ENCODE measurements at places on chromosomes 7 and 10.

- DNase-seq: no peak
These were observed 228.0 kb downstream of the TWIST1 start for GRCh38 chr7:18889436-18889835.

DNA sequence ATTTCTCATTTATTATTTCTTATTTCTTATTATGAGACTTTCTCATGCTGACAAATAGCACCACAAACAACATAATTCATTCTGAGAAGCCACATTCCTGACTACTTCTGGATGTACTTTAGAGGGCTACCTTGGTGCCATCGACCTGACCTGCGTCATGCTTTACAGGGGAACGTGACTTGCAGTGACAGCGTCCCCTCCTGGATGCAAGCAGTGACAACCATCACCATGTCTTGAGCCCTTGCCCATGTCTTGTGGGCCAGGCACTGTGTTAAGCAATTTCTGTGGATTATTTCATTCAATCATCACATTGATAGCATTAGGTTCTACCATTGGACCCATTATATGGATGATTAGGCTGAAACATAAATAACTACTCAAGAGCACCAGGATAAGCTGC, 137.0 kb downstream of the ANK3 start:
- no peak for DNase-seq

- no peak for DNase-seq
These were observed 330.8 kb downstream of the PCDH15 start for GRCh38 chr10:54470324-54470631.

- no peak for DNase-seq
These were observed 199.1 kb upstream of the PRKCQ start for GRCh38 chr10:6778992-6779701.

- DNase-seq: no peak
These were observed 1.4 kb downstream of the VOPP1 start for GRCh38 chr7:55570939-55571338.

DNA sequence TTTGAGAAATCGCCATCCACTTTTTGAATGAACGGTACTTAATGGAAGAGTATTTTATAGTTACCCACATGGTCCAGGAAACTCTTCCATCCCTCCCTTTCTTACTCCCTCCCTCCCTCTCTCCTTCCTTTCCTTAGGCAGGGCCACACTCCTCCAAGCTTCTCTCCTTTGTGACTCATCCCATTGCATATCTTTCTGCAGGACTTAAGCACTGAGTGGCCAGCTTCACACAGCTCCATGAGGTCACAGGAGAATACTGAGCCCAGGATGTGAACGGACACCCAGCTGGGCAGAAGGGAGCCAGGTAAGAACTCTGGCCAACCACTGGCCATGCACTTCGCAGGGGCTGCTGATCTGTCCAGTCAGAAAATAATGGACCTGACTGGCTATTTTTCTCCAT, 189.7 kb upstream of the ADCY1 start:
- no peak for DNase-seq

- no peak for DNase-seq
These were observed 235.1 kb downstream of the ARHGAP21 start for GRCh38 chr10:24488631-24489030.

DNA sequence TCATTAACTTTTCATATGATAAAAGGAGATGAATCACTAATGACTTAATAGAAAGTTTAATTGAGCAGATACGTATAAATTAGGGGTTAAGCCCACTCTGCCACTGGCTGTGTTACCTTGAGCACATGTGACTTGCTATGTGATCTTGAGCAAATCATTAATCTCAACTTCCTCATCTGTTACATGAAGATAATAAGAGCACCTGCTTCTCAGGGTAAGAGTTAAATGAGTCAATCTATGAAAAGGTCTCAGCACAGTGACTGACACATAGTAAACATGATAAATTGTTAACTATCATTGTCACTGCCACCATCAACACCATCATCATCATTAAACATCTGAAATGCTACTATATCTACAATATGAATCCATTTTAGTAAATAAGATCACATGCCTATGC, 110.8 kb downstream of the TPK1 start:
- no peak for DNase-seq

- DNase-seq: no peak
These were observed 45.1 kb downstream of the DPY19L1 start for GRCh38 chr7:34991938-34992840.

DNA sequence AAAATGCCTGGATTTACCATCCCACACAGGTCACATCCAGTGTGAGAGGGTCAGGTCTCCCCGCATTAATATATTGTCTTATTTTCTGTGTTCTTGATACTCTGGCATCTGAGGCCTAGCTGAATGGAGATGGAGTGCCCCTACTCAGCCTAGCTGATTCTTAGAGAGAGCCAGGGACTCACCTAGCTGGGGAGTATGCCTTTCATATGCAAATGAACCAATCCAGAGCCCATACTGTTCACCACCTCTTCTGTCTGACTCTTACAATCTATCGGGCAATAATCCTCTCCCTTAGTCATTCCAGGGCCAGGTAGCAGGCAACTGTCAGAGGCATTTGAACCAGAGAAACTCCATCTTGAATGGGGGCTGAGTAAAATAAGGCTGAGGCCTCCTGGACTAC, 46.3 kb downstream of the LBX1 start:
- no peak for DNase-seq

GRCh38 chr7:115968171-115968570, 62.4 kb downstream of the TFEC start:
- no peak for DNase-seq

DNA sequence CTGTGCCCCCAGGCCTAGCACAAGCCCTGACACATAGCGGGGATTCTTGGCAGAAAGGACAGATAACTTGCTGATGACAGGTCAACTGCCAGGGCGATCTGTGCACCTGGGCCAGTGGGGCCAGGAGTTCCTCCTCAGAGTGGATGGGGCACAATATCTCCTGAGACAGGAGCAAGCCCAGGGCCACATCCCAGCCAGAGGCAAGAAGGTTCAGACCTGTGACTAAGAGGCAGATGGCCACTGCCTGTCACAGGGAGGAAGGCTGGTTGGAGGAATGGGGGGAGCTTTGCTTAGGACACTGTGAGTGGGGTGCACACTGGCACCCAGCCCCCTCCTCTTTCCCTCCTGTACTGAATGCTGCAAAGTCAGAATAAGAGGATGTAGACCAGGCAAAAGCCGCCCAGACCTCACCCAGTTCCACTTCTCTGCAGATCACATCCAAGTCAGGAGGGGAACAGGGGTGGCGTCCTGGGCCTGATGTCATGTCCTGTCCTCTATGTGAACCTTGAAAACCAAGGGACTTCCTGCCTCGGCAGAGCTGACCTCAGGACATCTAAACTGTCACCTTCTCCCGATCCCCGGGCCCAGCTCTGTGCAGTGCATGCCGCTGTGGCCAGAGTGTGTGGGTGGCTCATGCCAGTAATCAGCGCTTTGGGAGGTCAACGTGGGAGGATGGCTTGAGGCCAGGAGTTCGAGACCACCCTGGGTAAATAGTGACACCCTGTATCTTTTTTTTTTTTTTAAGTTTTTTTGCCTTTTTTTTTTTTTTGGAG, 1.3 kb downstream of the GUSB start:
- DNase-seq: peak; percentile 36

DNA sequence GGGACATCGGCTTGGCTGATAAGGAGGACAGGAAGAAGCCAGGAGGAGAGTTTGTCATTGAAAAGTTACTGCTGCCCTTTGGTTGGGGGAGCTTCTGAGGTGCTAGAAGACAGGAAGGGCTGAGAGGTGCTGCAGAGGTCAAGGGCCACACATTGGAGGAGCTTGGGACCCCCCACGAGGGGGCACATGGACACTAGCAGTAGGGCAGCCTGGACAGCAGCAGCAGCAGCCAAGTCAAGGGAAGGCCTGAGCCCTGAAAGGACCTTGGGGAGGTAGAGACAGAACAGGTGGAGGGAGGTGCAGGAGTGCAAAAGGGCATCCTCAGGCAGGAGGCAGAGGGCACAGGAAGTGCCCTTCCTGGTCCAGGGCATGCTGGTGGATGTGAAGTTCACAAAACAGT, 439.7 kb upstream of the IGFBP3 start:
- no peak for DNase-seq

DNA sequence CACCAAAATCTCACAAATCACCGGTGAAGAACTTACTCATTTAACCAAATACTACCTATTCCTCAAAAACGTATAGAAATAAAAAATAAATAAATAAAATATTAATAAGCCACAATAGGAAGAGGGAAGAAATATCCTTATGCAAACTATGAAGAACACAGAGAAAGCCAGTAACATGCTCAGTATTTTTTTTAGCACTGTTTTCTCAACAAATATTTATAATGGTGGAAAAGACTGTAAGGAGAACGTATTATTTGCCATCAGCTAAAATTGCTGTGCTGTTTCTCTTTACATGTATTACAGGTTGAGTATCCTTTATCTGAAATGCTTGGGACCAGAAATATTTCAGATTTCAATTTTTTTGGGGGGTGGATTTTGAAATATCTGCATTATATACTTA, 21.0 kb downstream of the KIAA1217 start:
- DNase-seq: no peak

- no peak for DNase-seq
These were observed 393 bp downstream of the PLA2G12B start for GRCh38 chr10:72954230-72954595.

DNA sequence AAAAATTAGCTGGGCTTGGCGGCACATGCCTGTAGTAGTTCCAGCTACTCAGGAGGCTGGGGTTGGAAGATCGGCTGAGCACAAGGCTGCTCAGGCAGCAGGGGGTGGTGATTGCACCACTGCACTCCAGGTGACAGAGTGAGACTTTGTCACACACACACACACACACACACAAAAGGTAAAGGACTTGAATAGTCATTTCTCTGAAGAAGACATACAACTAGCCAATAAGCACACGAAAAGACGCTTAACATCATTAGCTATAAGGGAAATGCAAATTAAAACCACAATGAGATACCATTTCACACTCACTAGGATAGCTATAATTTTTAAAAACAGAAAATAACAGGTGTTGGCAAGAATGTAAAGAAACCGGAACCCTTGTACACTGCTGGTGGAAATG, 48.6 kb downstream of the HIP1 start:
- DNase-seq: no peak

GRCh38 chr10:79331709-79332108, 15.6 kb upstream of the PPIF start:
- DNase-seq: no peak

DNA sequence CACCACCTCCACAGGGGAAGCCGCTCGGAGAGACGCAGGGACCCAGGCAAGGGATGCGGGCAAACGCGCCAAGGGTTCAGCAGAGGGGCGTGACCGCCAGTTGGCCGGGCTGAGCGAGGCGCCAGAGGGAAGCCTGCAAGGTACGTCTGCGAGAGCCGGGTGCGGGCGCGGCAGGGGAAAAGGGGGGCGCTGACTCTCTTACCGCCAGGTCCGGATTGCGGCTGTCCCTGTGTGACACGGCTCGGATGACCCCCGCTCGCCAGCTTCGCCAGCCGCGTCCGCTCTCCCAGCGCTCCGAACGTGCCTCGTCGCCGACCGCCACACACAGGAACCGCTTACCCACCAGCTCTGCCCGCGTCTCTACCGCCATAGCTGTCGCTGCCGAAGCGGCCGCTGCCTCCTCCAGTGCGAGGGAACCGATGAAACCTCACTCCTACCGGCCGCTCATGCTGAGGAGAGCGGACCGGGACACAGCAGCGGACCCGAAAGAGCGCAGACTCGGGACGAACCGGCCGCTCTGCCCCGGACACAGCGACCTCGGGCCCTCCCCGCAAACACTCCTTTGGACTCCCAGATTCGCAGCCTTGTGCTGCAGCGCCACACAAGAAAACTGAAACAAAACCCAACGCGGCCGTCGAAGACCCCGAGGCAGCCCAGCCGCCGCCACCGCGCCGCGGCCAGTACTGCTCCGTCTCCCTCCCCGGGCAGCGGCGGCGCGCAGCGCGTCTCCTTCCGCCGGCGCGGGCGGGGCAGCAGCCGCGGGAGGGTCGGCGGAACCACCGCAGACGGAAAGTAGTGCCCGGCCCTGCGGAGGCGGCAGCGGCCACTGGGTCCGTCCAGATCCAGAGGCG, at the start of gene JMJD1C:
JMJD1C (minus strand) TSS at position 685 of the 851 bp plus-strand sequence; CDS start at position 370, 315 bp downstream.
- DNase-seq: peak; percentile 86

GRCh38 chr10:61729596-61729995, 66.9 kb downstream of the CABCOCO1 start:
- no peak for DNase-seq

- DNase-seq: no peak
These were observed 23.5 kb upstream of the ANLN start for GRCh38 chr7:36366005-36366717.

- no peak for DNase-seq
These were observed 28.8 kb downstream of the EVX1 start for GRCh38 chr7:27271384-27271783.

GRCh38 chr10:127196282-127197153, at the start of gene INSYN2A:
Gene INSYN2A (minus strand): TSS chr10:127196591. CDS start chr10:127176395, 20,196 bp downstream.
- peak; percentile 58 for DNase-seq

GRCh38 chr7:111212857-111213523, 122.1 kb downstream of the LRRN3 start:
- no peak for DNase-seq

GRCh38 chr10:48609899-48610584, 5.2 kb upstream of the ARHGAP22 start:
- no peak for DNase-seq

DNA sequence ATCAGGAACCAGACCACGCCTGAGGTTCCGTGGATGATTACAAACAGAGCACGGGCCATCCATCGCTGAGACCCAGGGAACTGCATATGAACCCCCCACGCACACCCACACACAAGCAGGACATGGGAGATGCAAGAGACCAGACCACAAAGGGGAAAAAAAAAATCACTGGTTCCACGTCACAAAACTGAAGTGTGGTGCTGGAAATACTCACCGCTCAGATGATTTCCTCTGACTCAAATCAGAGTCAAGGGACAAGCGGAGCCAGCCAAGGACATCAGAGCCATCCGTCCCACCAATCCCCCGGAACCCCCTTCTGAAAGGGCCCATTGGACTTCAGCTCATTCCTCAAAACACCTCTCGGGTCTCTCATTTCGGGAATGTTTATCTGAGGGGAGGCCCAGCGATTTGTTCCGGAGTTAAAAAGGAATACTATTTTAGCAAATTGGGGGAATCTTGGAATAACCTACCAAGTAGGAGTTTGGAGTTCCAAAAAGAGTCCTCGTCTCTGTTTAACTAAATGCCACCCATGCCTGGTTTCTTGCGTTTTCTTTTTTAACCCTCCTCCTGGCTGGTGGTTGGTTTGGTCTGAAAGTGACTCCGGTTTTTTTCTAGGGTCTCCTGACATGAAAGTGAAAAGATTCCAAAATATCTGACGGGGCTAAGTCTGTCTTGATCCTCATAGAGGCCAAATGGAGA, 15.0 kb downstream of the SNX8 start:
- peak; percentile 40 for DNase-seq

DNA sequence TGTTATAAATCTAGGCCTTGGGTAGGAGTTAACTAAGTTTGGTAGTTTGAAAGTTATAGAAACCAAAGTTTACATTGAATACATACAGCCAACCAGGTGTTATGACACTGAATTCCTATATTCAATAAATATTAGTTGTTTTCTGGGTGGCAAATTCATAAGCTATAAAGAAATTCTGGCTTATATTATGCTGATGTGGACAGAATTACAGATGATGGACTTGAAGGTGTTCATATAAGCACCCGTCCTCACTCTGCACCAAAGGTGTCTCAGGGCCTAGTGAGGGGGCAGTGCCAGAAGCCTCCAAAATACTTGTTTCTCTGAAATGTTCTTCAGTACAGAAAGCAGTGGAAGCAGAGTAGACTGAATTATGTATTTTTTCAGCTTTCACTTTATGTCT, 973.0 kb downstream of the CNTNAP2 start:
- DNase-seq: no peak
